Activated effector memory CD4-positive, alpha-beta T cell treated with Interleukin-2 at 50 U/mL for 16 hours (primary cell): ENCODE measurements at places on chromosomes 4 and X.

GRCh38 chr4:84051639-84052038 lies 447.5 kb downstream of the NKX6-1 start:
- no peak for DNase-seq

- DNase-seq, result no peak
Observed at GRCh38 chr4:27318740-27319139, 458.1 kb downstream of the STIM2 start.

GRCh38 chrX:132636080-132636479 lies 147.2 kb upstream of the MBNL3 start:
- no peak for DNase-seq

DNA sequence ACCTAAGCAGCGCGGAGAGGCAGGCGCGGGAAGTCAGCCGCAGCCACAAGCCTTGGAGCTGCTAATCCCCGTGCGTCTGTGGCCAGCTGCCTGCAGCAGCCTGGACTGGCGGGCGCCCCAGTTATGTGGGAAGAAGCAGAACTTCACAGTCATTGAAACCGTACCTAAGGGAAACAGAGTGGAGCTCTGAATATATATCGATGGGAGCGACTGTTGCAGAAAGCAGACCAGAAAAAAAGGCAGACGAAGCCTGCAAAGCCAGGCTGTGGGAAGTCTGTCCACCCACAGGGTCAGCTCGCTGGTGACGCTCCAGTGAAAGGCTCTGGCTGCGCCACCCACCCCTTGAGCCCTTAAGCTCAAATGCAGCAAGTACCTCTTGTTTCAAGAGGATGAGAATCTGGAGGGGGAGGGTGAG lies 24.7 kb downstream of the KCNE5 start:
- no peak for DNase-seq

GRCh38 chr4:139922406-139923024 lies 231.5 kb downstream of the MAML3 start:
- no peak for DNase-seq

DNA sequence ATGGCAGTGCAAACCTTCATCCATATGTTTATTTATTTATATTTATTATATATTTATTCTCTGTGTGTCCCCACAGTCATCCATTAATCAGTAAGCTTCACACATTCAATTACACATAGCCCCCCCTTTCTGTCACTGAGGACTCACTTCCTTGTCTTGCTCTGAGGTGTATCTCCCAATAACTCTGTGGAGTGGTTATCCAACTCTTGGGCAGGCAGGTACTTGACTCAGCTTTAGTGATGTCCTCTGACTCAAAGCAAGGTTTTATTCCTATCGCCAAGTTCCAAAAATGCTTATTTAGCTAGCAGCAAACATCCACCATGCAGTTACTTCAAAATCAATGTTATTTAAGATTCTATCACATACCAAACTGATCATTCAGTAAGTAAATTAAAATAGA lies 25.2 kb upstream of the NDP start:
- no peak for DNase-seq

DNA sequence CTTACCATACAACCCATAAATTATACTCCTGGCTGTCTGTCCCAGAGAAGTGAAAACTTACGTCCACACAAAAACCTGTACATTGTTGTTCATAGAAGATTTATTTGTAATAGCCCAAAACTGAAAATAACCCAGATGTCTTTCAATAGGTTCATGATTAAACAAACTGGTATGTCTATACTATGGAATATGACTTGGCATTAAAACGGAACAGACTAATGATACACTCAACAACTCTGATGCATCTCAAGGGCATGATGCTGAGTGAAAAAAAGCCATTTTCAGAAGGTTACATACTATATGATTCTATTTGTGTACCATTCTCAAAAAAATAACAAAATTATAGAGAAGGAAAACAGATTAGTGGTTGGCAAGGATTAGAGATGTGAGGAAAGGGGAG lies 11.6 kb upstream of the MND1 start:
- DNase-seq, result no peak

DNA sequence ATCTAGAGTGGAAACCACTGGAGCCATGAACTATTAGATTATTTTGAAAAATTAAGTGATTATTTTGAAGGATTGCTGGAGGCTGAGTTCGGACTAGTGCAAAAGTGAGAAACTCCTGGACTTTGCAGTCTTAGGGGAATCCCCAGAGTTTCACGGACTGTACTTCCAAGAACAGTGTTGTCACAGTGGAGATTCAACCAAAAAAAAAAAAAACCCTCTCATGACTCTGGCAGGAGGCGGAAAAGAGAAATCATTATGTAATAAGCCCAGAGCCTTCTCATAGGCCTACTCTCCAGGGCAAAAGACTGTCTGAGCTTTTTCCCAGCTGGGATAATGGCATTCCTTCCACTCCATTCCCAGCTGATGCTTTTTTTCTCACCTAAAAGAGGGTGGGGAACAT lies 16.8 kb upstream of the C4orf51 start:
- no peak for DNase-seq

GRCh38 chr4:98318521-98318920 lies 57.3 kb downstream of the RAP1GDS1 start:
- no peak for DNase-seq

- DNase-seq, result no peak
Observed at GRCh38 chr4:159764343-159764952, 661.6 kb downstream of the RAPGEF2 start.

DNA sequence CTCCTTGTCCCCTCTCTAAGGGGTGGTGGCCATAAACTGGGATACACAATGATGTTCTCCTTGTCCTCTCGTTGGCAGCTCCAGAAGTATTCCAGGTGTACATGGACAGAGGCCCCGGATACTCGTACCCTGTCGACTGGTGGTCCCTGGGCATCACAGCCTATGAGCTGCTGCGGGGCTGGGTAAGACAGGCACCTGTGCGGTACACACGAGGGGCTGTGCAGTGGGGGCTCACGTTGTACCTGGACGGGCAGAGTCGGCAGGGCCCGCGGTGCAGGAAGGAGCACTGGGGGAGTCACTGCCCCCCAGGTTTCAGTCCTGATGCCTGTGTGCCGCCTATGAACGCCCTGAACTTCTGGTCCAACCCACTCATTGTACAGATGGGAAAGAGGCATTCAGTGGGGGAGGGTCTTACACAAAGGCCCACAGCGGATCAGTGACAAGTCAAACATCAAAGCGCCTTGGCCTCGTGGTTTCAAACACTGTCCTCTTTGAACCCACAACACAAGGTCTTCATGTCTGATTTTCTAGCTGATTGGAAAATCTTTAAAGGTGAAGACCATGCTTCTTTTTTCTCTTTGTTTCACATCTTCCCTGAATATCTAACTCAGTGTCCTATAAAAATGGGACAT lies 261.6 kb downstream of the EVC2 start:
- DNase-seq, result no peak

GRCh38 chrX:13863324-13863723 lies 46.4 kb upstream of the GPM6B start:
- no peak for DNase-seq

GRCh38 chr4:136355970-136356369 lies 1176.3 kb downstream of the PCDH18 start:
- DNase-seq, result no peak

DNA sequence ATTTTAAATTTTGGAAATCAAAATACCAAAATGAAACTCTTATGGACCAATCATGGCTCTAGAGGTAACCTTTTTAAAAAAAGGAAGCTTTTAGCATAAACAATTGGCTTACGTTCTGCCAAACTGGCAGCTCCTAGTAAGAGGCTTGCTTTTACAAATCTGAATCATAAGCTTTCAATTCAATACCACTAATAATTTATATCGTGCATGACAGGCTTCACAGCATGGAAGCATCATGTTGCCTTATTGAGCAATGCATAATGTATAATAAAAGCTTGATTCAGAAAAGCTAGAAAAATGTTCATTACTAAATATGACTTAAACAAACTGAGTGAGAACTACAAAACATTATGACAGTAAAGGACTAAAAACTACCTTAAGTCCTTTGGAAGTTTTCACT lies 280.9 kb downstream of the IQCM start:
- no peak for DNase-seq

- no peak for DNase-seq
Observed at GRCh38 chr4:38107818-38108217, 147.6 kb downstream of the PTTG2 start.

DNA sequence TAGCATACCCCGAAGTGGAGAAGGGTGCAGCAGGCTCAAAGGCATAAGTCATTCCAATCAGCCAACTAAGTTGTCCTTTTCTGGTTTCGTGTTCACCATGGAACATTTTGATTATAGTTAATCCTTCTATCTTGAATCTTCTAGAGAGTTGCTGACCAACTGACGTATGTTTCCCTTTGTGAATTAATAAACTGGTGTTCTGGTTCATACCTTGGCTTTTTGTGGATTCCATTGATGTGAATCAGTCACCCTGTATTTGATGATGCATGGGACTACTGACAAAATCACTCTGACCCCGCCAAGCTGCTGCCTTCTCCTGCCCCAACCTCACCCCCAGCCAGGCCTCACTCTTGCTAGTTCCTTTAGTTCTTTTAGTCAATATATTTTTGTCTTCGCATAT lies 32.7 kb downstream of the F9 start:
- DNase-seq, result no peak

DNA sequence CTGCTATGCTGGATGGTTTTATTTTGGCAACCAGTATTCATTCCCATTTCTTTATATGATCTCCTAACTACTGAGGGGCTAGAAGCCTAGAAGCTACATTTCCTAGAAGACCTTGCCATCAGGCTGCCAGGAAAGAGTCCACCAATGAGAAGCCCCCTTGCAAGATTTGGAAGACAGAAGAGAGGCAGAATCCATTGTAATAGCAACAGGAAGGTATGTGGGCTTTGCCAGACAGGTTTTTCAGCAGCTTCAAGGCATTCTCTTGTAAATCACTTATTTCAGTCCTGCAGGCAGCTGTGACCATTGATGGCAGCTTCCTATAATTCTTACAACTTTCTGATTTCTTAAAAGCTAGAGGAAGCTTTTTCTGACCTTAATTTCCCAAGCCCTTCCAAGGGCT lies 148.3 kb upstream of the NHS start:
- DNase-seq, result no peak

- DNase-seq, result no peak
Observed at GRCh38 chr4:24298911-24299310, 285.4 kb downstream of the DHX15 start.

DNA sequence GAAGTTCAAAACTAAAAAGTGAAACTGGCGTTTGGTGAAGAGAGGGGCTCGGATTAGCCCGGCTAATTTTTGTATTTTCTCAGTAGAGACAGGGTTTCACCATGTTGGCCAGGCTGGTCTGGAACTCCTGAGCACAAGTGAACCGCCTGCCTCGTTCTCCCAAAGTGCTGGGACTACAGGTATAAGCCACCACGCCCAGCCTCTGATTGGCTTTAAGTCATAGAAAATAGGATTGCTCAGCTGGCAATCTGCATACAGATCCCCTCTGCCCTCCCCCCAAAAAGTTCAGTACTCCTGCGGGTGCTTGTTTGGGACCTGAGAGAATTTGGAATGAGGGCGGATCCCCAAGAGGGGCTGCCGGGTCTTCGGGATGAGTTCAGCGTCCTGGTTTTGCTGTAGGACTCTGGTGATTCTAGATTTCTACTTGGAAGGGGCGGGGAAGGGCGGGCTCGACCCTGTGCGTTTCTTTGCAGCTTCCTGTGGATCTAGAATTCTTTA lies 537 bp upstream of the PRKX start:
- no peak for DNase-seq

DNA sequence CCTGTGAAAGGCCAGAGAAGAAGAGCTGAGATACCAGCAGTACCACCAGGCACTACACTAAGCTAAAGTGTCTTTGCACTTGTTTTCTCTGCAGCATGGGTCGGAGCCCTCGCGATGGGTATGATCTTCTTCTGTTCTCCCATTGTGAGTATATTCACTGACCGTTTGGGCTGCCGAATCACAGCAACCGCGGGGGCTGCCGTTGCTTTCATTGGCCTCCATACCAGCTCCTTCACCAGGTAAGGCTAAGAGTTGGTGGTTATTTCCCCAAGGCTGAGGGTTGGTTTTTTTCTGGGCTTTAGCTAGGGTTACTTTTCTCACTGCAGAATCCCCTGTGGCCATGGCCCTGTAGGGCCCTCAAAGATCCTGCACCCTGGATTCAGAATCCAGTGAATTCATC lies 93.5 kb downstream of the RLIM start:
- DNase-seq, result no peak

GRCh38 chr4:185082561-185082960 lies 60.5 kb upstream of the SLC25A4 start:
- no peak for DNase-seq

DNA sequence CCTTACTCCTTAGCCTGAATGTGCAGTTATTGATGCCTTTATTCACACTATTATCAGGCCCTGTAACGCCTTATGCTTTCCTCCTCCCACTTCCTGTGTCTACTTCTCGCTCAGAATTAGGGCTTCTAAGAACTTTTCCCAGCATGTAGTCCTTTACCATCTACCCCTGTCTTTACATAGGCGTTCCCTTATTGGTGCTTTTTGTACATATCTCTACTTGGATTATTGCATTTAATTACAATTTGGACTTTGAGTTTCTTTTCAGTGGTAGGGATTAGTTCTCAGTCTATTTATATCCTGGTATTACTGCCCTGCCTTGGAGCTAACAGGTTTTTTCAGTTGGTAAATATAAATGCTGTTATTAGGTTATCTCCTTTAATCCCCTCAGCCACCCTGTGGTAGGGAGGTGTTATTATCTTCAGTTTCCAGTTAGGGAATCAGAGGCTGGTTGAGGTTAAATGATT lies 84.0 kb downstream of the RBPJ start:
- no peak for DNase-seq

- DNase-seq, result no peak
Observed at GRCh38 chr4:144316869-144317268, 176.4 kb upstream of the GYPA start.

GRCh38 chr4:27836523-27836922 lies 975.9 kb downstream of the STIM2 start:
- no peak for DNase-seq
